Activated gamma-delta T cell treated with Interleukin-2 at 50 U/mL for 16 hours (primary cell): ENCODE measurements at places on chromosomes 11 and 22.
A peak's percentile ranks its signal among the peaks of the same experiment; 100 is the strongest.

GRCh38 chr11:124582565-124582964 lies 12.8 kb downstream of the OR8A1 start:
- DNase-seq = no peak

- no peak for DNase-seq
Measured at GRCh38 chr11:7548659-7549274, 35.0 kb downstream of the PPFIBP2 start.

- no peak for DNase-seq
Measured at GRCh38 chr22:50576070-50576469, 2.2 kb downstream of the CPT1B start.

DNA sequence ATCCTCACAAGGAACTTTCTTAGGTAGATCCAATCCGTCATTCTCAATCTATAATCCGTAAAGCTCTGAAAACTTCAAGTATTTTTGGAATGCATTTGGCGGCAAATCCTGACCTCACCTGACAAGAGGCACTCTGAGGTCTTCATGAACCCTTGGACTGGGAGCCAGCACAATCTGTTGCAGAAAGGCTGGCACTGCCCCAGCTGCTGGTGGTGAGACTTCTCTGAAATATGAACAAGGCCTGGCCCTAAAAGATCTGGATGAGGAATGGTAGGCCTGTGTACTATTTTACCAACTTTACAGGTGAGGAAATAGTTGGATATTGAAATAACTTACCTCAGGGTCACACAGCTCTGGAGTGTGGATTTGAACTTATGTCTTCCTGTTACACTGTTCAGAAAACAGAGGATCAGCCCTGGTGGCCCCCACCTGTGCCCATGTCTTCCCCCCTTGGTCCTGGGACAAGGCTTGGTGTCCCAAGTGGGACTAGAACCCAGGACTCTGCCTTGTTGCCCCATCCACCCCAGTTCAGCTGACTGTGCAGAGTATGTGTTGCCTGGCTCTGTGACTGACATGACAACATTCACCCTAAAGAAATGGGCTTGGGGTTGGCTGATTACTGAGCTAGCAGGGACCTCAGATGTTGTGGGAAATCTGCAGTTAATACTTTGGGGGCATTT lies 471.4 kb downstream of the MN1 start:
- no peak for DNase-seq

GRCh38 chr11:3920148-3920852 lies 64.8 kb downstream of the STIM1 start:
- DNase-seq = peak; percentile 69
